Stimulated activated CD8-positive, alpha-beta memory T cell treated with anti-CD3 and anti-CD28 coated beads, Interleukin-12 subunit alpha, Interleukin-12 subunit beta, amount 100 ng/mL, for 1 hour (primary cell): ENCODE measurements at places on chromosomes 1 and 21.

DNA sequence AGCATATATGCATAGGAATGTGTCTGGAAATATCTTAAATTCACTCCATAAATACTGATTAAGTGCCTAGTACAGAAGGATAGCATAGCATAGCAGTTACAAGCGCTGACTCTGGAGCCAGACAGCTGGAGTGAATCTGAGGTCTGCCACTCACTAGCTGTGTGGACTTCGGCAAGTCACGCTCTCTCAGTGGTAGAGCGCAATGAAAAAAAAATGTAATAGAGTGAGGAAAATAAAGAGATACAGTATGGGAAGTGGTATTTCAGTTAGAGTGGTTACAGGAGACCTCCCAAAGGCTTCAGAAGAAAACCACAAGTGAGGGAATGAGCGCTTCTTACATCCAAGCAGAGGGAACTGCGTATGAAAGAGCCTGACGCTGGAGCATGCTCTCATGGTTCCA, 338.9 kb upstream of the PRMT6 start:
- DNase-seq = no peak

DNA sequence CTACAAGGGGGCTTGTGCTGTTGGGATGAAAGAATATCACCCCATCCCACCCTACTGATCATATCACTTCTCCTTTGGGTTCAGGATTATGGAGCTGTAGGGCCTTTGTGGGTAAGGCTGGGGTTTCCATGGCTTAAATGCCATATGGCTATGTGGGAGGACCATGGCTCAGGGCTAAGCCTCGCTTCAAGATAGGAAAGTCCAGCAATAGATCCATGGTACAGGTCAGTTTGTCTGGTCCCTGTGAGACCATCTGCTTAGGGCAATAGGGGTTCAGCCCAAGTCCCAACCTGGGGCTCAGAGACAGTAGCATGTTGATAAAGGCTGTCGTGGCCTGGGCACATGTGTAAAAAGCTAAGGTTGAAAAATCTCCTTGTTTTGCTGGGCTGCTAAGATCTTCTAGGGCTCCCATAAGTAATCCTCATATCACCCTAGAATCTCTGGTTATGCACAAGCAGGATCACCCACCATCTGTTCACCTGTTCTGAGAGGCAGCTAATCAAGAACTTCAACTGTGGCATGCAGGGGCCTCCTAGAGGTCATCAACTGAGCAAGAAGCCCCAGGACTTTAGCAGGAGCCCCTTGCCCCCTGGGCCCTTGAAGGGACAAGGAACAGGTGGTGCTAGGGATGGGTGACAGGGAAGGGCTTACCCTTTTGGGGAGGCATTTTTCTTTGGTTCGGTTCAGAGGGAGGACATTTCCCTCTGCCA, 66.5 kb downstream of the UBE2T start:
- no peak for DNase-seq

DNA sequence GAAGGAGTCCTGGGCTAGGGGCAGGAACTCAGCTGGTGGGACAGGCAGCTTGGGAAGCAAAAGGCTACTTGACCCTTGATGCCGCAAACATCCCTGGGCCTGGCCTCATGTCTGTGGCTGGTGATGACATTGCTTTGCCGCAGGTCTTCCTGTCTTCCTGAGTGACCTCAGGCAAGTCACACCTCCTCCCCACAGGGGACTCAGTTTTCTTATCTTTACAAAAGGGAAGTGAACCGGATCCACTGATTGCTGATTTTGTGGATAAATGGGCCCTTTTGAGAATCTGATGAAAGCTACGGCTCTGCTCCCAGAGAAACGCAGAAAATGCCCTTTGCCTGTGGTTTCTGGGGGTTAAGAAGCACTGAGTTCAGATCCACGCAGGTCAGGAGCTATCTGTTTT, 20.7 kb downstream of the PLOD1 start:
- DNase-seq = no peak

DNA sequence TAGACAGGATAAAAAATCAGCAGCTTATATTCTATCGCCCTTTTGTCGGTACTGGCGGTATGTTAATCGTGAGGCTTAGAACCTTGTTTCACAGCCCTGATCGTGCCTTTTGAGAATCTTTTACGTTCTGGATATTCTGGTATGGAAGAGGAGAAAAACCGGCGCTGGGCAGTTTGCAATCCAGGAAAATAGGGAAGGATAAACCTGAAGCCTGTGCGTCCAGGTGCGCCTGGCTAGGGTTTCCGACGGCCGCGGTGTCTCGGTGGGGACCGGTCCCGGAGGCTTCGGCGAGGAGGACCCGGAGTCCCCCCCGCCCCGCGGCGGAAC, 258 bp upstream of the SYPL2 start:
- no peak for DNase-seq

DNA sequence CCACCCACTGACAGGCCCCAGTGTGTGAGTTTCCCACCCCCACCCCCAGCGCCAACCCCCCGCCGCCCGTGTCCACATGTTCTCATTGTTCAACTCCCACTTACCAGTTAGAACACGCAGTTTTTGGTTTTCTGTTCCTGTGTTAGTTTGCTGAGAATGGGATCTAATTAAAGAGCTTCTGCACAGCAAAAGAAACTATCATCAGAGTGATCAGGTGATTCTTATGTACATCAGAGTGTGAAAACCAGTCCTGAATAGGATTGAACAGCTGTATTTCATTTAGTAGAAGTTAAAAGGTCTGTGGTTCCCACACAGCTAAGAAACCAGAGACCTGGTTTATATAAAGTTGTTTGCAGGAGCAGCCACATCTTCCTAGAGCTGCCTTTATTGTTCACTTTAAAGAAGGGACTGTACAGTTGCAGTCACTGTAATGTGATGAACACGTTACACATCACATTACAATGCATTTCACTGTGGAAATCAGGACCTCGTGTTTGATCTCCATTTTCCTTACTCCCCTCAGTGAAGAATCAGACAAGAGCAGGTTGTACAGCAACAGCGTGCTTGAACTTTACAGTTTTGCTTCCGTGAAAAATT, 1.2 kb downstream of the GBP6 start:
- DNase-seq = no peak

DNA sequence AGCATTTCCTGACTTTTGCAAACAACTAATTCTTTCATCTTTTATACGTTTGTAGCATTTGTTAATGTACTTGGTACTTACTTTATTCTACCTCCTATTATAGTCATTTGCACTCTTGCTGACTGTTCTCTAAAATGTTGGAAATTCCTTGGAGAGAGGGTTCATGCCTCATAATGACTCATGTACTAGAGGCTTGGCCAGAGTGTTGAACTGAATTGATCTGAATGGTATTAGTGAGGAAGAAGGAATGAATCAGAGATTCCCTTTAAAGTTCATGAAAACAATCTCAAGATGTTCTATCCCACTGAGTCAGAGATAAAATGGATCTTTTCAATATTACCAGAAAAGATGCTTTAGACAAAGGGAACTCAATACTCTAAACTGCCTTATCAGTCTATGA, 383.4 kb downstream of the SEC16B start:
- DNase-seq = no peak

DNA sequence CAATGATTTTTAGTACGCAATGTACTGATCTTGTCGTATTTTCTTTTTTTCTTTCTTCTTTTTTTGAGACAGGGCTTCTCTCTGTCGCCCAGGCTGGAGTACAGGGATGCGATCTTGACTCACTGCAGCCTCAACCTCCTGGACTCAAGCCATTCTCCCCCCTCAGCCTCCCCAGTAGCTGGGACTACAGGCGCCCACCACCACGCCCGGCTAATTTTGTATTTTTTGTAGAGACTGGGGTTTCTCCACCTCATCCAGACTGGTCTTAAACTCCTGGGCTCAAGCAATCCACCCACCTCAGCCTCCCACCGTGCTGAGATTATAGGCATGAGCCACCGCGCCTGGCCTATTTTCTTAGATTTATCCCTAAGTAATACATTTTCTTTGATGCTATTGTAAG, 43.9 kb upstream of the COL6A2 start:
- no peak for DNase-seq

DNA sequence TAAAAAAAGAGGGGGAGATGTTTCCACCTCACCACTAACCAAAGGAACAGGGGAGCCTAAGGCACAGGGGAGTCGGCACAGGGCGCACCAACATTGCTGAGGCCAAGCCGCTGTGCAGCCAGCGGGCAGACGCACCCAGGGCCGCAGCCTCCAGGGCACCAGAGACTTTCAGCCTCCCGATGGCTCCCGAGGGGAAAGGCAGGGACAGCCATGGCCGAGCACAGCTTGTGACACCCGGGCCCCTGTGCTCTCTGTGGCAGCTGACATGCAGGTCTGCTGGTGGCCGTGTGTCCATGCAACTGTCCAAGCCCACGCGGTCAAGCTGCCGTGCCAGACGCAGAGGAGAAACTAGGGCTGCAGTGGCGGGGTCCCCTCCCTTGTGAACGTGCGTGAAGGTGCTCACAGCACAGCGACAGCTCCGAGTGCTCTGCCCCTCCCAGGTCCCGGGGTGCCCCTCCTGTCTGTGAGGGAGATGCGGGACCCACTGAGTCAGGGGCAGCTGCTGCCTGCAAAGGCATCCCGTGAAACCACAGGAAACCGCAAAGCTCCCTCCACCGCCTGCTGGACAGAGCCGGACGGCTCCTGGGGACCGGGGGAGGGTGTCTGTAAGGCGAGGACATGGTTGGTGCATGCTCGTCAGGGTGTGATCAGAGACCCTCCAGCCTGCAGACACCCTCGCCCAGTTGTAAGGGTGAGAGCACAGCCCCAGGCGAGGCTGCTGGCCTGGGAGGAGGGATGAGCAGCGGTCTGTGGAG, 2.5 kb downstream of the KRTAP10-11 start:
- no peak for DNase-seq

- no peak for DNase-seq
These were observed 1.6 kb upstream of the EGLN1 start for GRCh38 chr1:231423648-231424047.

DNA sequence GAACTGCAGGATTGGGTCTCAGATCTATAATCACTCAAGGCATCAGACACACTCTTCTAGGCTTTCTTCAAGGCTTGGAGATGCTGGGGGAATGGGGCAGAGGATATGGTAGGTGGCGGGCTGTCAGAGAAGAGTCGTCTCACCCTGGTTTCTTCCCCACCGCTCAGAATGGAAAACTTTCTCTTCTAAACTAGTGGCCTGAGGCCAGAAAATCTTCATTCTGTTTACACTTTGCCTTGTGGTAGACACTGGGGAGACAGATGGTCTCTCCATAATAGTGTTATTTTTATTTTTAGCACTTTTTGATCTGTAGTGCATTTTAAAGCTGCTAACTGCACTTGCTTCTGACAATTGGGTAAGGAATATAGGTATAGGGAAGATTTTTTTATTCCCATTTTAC, 2.6 kb downstream of the PRELP start:
- DNase-seq = no peak

DNA sequence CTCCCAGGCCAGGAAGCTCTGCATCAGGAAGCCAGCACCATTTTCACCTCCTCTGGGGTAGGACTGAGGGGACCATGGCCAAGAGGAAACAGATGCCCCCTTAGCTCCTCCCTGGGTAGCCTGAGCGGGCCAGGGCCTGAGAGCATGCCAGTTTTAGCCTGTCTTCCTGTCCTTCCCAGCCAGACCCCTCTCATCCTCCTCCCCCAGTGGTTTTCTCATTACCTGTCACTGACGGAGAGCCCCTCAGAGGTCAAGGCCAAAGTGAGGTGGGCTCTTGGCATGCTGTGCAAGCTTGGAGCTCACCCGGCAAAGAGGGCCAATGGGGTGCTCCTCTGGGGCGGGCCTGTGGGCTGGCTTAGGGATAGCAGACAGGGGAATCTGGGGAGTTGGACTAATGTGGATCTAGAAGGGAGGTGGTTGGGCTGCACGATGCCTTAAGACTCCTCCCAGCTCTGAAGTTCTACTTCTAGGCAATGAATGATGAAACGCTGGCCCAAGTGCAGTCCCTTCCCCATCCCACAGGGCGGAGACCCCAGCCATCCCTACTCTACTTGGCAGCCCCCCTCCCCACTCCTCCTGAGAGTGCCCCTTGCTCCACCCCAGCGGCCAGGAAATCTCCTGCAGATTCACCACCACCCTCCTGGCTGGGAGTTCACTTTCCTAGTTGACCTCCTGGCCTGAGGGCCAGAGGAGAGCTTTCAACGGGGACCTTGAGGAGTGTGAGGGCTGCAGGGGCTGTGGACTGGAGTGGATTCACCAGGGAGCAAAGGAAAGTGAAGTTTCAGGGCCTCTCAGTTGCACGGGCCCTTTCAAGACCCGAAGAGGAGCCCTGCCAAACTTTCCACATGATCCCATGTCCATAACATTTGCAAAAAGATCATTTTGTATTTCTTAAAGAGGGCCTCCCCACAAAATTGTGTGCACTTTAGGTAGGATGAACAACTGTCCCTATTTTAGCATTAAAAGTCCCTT, 9.4 kb upstream of the LMNA start:
- DNase-seq = no peak

DNA sequence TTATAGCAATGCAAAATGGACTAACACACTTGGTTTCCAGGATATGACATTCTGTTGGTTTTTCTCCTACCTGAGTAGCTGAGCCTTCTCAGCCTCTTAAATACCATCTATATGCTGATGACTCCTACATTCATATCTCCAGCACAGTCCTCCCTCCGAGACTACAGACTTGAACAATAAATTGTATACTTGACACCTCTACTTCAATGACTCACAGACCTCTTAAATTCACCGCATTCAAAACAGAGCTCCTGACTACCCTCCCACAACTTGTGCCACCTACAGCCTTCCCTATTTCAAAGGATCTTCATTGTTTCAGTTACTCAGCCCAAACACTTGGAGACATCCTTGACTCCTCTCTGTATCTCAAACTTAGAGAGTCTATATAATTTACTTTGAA, 66.8 kb upstream of the ASB17 start:
- no peak for DNase-seq

DNA sequence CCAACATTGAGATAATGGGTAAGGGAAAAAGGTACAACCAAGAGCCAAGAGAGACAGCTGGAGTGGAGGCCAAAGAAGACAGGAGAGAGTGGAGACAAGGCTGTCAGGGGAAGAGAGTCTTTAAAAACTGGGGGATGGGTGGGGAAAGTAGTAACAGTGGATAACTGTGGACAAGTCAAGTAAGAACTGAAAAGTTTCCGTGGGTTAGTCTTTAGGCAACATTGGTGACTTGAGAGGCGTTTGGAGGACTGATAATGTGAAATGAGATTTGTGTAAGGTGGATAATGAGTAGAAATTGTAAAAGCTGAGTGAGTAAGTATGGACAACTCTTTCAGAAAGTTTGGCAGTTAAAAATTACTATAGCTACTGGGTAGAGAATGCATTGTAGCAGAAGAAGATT, 10.4 kb downstream of the PPP2R5A start:
- no peak for DNase-seq
